ENCODE measurements at places on chromosomes 2 and 18.

GRCh38 chr2:171923206-171923605, 945 bp downstream of the HAT1 start:
- no peak for DNase-seq

DNA sequence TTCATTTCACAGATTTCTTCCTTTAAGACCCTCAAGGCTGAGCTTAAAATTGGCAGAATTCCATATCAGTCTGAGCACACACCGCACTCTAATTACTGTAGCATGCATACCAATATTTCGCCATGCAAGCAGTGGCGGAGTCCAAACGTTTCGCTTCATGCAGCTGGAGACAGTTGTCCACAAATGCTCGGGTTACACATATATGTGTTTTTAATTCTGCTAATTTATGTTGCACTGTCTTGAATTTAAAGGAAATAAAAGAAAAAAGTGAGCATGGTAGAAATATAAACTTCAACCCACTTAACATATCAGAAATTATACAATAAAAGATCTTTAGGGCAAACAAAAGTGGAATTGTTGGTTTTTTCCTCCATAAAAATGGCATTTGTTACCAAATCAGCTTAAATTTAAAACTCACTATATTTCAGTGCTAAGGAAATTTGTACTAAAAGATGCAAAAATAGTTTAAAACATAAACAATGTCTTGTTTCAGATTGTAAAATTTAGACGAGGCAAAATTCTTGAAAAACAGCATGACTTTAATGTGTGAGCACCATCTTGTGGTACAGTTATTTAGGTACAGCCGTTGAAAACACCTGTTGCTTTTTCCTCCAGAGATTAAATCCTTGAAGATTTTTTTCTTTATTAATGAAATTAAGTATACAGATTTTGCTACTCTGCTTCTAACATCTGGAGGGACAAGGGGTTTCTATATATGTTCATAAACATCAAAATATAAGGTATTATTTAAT, 24.1 kb upstream of the KANSL1L start:
- DNase-seq = peak; percentile 47

DNA sequence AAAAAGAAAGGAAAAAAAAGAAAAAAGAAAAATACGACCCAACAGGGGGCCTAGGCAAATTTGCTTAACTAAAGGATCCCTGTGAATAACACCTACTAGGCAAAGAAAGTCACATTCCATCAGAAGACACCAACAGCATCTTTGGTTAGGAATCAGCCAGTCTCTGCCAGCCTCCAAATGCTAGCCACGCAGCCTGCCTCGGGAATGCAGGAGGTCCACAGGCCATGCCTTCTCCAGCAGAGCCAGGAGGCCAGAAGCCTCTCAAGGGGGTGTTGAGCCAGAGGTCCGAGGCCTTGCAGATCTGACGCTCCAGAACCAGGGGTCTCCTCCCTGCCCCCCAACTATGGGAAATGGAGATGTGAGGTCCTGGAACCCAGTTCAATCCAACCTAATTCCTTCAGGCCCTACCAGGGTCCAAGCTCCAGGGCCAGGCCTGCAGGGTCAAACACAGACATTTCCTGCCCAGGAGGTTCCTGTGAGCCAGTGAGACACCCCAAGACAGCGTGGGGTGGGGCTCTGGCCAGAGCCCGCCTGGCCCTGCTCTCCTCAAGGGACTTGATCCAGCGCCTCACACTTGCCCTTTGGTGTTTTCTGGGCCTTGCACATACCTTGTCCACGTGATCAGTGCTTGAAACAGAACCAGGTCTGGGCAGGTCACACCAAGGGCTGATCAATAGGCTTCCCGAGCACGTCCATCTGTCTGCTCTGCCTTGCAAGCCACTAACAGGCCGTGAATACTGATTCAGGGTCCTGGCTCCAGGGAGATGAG, 289.6 kb upstream of the ID2 start:
- no peak for DNase-seq

- DNase-seq = no peak
These were observed 103.4 kb downstream of the HDAC4 start for GRCh38 chr2:239297142-239298004.

GRCh38 chr2:132503701-132504100, 87.1 kb downstream of the GPR39 start:
- no peak for DNase-seq

DNA sequence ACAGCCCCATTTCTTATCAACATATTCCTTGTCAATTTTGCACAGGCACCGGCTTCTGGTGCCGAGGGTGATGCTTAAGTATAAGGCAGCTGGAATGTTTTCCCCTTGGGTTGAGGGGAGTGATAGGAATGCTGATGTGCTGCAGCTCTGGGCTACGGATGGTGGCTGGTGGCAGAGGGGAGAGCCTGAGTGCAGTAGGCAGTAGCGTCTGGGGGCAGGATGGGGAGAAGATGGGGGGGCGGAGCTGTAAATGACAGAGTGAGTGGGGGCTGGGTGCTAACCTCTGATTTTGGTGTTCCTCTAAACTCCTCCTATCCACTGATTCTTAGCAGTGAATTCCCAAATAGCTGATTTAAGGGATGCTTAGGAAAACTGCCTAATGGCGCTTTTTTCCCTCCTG, 20.7 kb downstream of the TMEM178A start:
- no peak for DNase-seq

GRCh38 chr2:101696272-101697123, 1.0 kb upstream of the MAP4K4 start:
- peak; percentile 37 for DNase-seq

GRCh38 chr2:17765398-17765797, 11.5 kb downstream of the GEN1 start:
- no peak for DNase-seq

GRCh38 chr2:142849820-142850219, 27.6 kb upstream of the KYNU start:
- no peak for DNase-seq

- DNase-seq = no peak
These were observed 31.0 kb upstream of the GLI2 start for GRCh38 chr2:120704696-120705095.

- no peak for DNase-seq
These were observed 31.5 kb upstream of the LYPD6B start for GRCh38 chr2:149006883-149007543.

GRCh38 chr2:168766600-168766999, 35.8 kb upstream of the NOSTRIN start:
- DNase-seq = no peak

- no peak for DNase-seq
These were observed 167.1 kb upstream of the STK17B start for GRCh38 chr2:196338440-196338839.

DNA sequence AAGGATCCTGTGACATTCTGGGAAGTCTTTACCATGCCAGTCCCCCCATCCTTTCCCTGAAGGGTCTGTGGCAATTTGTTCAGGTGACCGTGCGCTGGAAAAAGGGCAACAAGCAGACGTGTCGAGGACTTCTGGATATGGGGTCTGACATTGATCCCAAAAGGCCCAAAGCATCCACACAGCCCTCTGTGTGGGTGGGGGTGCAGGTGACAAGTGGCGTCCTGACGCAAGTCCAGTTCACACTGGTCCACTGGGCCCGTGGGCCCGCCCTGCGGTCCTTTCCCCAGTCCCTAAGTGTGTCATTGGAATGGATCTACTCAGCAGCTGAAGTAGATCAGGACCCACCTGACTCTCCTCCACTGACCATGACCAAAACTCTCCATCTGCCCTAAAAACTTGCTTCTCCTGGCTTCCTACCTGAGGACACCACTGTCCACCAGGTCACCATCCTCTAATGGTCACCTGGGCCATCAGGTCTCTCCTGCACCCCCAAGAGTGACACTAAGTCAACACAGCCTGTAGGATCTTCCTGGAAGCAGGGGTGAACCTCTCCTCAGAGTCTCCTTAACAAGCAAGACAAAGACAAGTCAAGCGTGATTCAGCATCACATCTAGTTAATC, 85.6 kb upstream of the SLC66A3 start:
- DNase-seq = no peak

DNA sequence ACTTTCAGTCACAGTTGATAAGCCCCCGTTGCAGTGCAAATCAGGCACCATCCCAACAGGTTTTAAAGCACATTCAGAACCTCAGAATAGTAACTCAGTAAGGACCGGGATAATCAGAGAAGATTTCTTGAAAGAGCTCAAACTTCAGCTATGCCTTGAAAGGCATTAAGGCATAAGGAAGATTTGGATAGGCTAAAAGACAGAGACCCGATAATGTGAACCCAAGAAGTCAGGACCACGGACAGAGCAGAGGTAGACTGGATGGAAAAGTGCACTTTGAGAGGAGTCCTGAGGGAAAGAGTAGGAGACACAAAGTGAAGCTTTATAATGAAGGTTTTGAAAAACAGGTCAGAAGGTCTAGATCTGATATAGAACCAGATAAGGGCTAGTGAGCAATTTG, 36.9 kb upstream of the KLF7 start:
- DNase-seq = no peak
